Amygdala (tissue), 56 donors: ENCODE measurements at places on chromosomes 3 and 15.

DNA sequence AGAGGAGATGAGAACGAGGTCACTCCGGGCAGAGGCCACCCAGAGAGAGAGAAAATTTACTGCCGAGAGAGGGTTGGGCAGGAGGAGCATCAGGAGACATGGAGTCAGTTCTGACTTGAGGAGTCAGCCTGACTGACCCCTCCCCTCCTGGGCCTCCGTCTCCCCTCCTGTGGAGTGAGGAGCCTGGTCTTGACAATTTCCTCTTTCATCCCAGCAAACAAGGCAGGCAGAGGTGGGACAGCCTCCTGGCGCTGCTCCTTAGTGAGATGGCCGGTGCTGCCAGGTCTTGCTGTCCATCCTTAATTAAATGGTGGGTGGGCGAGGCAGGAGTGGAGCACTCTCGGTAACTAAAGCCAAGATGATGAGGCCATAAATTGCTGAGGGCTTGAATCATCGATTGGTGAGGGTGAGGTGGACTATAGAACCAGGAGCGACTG is 60.6 kb downstream of the CYP11A1 start:
- no peak for DNase-seq

GRCh38 chr3:76753599-76753998 is 286.3 kb upstream of the ROBO2 start:
- no peak for DNase-seq

DNA sequence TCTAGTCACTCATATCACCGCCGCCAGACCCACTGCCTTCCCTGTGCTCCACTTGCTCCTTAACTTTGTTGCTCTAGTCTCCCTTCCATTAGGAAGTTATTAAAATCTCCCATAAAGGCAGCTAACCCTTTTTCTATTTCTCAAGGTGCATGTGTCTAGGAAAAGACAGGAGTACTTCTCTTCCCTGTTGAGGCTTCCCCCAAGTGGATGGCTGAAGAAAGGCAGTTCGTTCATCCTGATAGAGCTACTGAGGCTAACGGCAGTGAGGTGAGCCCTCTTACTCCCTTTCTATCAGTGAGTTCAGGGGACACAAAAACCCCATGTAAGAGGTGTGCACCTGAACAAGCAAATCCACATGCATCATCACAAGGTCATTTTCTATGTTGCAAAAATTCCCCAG is 397.8 kb downstream of the IGSF11 start:
- no peak for DNase-seq

GRCh38 chr3:63124090-63124489 is 154.0 kb upstream of the SYNPR start:
- DNase-seq, result no peak

GRCh38 chr3:98855806-98856400 is 45.6 kb downstream of the DCBLD2 start:
- no peak for DNase-seq

- DNase-seq, result no peak
Measured at GRCh38 chr15:31551323-31551722, 224.7 kb downstream of the KLF13 start.

DNA sequence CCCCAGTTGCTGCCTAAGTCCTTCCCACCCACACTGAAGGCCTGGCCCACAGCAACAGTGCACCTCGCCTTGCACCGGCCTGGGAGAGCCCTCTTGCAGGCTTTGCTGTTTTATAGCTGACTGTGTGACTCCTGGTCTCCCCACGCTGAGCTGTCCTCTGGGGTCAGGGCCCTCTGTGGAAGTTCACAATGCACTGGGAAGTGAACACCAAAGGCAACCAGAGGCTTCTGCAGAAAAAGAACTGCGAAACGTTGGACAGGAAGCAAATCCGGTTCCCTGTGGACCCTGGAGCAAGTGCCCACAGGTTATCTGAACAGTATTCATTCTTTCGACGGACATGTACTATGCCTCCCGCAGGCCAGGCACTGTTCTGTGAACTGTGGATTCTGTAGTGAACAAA is 737 bp upstream of the EPHB1 start:
- no peak for DNase-seq

- DNase-seq, result no peak
Measured at GRCh38 chr15:39873978-39874377, 46.1 kb downstream of the GPR176 start.

- no peak for DNase-seq
Measured at GRCh38 chr15:81360491-81360890, 13.5 kb downstream of the TMC3 start.

DNA sequence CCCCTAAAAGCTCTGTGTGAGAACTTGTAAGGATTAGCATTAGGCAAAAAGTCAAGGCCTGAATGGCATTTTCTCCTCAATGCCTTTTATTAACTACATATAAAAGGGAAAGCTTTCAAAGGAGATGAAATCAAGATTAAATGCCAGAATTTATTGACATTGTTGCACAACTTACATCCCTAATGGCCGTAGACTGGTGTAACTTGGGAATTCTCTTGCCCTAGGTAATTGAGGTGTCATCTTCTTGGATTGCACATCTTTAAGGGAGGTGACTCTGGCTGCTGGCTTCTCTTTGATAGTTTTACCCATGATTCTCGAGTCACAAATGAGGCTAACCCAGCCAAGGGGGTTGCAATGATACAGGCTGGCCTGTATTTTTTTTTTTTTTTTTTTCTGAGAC is 249.1 kb downstream of the TBL1XR1 start:
- no peak for DNase-seq

GRCh38 chr15:44298878-44299277 is 10.4 kb downstream of the GOLM2 start:
- no peak for DNase-seq

DNA sequence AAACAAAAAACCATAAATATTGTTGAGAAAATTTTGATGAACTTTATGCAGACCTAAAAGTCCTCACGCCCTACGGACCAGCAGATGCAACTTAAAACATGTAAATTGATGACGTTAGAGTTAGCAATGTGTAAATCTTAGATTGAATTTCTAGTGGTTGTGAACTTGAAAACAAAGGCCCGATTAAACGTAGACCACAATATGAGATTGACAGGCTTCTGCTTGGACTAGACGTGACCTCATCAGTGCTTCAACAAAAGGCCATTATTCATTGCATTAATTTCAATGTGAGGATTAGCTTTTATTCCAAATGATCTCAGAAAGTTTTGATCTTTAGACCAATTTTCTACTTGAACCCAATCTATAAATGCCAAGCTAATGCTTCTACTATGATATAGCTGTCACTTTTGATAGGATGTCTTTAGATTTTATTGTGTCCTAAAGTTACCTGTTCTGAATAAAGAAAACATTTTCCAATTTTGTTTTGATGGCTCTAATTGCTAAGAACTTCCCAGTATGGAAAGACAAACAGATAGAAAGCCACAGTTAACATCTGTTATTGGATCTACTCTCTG is 55.4 kb upstream of the SPPL2A start:
- DNase-seq, result no peak

DNA sequence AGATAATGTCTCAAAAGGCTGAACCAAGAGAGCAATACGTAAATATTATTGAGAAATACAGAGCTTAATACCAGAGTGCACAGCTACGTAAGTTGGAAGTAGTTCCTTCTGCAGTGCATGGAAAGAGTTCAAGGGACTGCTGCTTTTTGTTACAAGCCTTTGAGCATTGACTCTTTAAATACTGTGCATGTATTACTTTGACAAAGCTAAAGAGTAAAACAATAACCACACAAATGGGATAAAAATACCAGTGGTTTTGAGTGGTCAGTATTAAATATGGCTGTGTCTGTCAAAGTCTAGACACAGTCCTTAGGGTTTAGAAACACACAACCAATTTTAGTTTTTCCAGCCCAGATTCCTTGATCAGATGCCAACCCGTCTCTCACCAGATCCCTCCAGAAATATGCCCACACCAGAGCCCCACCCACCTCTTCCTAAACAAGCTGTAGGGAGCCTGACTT is 62.1 kb downstream of the SSR3 start:
- no peak for DNase-seq

DNA sequence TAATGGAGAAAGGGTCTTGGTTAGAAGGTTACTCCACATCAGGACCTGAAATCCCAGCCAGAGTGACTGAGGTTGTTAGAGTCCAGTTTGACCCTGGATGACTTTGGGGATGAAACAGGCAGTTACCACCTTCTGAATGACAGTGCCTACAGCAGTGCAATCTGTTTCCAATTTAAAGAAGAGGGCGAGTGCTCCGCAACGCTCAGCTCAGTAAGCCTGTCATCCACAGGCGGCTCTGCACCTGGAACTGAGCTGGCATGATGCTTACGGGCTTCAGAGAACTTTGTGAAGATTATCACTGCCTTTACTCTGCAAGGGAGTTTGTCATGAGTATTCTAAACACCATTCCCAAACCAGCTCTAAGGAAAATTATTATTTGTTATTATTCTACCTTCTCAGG is 127.7 kb upstream of the SLC24A5 start:
- no peak for DNase-seq

GRCh38 chr3:195885036-195885891 is 23.1 kb downstream of the TNK2 start:
- DNase-seq, result no peak

DNA sequence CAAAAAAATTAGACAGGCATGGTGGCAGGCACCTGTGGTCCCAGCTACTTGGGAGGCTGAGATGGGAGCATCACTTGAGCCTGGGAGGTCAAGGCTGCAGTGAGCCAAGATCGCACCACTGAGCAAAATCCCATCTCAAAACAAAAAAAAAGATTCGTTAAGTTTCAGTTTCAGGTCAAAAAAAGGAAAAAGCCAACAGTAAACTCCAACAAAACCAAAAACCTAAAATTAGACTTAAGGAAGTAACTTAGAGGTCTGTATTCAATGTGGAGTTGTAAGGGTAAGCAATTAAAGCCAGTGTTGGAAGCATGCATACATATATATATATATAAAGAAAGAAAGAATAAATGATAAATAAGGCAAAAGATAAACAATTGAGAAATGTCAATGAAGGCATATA is 11.8 kb downstream of the KPNA1 start:
- DNase-seq, result no peak

DNA sequence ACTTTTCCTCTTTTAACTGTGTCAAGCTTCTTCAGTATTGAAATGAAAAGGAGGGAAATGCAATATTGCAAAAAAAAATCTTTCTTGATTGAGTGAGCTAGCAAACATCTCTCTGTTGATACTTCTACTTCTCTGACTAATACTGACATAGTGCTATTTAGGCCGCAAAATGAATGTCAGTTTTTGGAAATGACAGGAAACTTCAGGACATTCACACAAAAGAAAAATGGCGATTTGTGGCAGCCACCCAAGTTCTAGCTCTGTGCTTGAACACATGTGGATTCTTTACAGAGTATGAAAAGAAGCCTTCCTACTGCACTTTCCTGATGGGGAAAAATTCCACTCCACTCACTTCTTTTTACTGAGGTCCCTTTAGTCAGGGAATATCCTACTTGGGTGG is 486.8 kb upstream of the ALCAM start:
- DNase-seq, result no peak

DNA sequence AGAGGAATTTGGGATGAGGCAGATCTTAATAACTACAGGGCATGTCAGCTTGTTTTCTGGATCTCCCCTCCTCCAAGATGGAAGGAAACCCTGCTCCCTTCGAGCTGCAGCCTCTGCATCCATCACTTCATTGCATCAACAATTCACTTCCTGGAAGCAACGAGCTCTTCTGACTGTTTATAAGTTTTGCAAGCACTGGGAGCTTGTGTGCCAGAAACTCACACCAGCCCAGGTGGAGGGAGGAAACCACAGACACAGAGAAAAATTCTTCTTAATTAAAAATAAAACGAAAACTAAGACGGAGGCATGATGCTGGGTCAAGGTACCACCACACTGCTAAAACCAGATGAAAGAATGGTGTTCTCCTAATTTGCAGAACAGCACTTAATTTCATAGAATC is 10.6 kb downstream of the LRIG1 start:
- DNase-seq, result no peak
